Fibroblast of skin of abdomen (primary cell): ENCODE measurements at places on chromosomes 5 and 9.
A peak's percentile ranks its signal among the peaks of the same experiment; 100 is the strongest.

GRCh38 chr5:123943151-123943550 is 431.2 kb downstream of the CSNK1G3 start:
- DNase-seq = peak; percentile 33

GRCh38 chr5:175392236-175392635 is 51.7 kb downstream of the DRD1 start:
- no peak for DNase-seq

DNA sequence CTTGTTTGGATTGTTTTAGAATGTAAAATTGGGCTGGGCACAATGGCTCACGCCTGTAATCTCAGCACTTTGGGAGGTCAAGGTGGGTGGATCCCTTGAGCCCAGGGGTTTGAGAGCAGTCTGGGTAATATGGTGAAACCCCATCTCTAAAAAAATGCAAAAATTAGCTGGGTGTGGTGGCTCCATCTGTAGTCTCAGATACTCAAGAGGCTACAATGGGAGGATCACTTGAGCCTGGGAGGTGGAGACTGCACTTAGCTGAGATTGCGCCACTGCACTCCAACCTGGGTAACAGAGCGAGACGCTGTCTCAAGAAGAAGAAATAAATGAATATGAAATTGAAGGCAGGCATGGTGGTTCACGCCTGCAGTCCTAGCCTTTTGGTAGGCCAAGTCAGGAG is 21.3 kb downstream of the MAML1 start:
- DNase-seq = no peak

DNA sequence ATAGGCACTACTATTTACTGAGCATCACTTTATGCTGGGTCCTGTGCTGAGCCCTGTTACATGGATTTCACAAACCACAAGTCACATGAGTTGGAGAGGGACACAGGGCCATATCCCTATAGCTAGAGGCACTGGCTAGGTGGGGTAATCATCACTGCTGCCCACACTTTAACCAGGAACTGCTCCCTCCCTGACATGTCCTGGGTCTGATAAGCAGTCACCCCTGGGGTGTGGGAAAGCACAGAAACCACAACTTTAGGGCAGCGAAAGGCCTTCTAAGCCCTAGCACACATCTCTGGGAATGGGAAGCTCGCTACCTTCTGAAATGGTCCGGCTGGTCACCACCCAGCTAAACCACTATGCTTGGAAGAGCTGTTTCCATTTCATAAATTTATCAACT is 15.0 kb downstream of the TBC1D2 start:
- no peak for DNase-seq

DNA sequence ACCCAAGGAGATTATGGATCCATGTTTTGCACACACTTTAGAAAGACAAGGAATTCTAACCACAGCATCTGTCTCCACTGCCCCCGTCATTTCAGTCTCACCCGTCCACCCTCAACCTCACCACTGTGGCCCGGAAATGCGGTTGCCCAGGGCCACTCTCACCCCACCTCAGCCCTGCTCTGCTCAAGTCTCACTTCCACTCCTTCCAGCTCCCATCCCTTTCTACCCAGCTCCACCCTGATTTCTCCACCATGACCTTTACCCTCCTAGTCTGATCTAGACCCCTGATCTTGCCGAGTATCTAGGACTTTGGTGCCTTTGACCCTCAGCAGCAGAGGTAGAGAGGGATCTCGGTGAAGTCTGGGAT is 7.2 kb upstream of the KCNIP1 start:
- no peak for DNase-seq

- DNase-seq = no peak
These were observed 172.3 kb downstream of the CACNA1B start for GRCh38 chr9:138049779-138050471.

DNA sequence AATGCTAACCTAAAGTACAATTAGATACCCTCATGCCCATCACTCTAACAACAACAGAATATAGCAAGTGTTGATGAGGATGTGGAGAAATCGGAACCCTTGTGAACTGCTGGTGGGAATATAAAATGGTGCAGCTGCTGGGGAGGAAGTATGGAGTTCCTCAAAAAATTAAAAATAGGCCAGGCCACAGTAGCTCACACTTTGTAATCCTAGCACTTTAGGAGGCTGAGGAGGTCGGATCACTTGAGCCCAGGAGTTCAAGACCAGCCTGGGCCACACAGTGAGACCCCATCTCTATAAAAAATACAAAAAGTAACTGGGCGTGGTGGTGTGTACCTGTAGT is 18.0 kb upstream of the MRNIP start:
- no peak for DNase-seq

GRCh38 chr9:136848393-136849037 is 694 bp upstream of the PHPT1 start:
- no peak for DNase-seq

GRCh38 chr5:155711882-155712281 is 615.1 kb upstream of the SGCD start:
- no peak for DNase-seq

DNA sequence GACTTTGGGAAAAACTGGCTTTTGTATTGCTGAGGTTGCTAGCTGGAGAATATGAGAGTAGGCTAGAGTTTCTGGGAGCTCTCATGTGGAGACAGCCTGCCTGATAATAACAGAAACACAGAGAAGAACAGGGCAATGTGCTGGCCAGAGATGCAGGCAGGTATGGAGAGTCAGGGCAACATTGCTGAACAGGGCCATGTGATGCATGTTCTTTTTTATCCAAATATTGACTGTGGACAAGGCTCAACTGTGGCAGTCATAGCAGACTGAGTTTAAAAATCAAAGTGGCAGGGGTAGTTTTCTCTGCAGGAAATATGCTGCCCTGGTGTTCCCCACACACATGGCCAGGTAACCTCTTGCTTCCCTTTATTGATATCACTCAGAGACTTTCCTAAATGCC is 381.1 kb downstream of the RASEF start:
- no peak for DNase-seq
